ENCODE measurements at places on chromosomes 1 and 21. TPM values are rescaled to one million over a fixed set of nuclear protein-coding genes. Genes with fewer than 3 reads are reported as not detected.

The FRRS1 gene
- 8.0 TPM for polyA plus RNA-seq

The TSPEAR gene
- polyA plus RNA-seq = 0.07 TPM

The AGT gene
- 10.0 TPM for polyA plus RNA-seq

The IPO9 gene
- 15.7 TPM for polyA plus RNA-seq

- H3K27ac ChIP-seq = no peak overlapping the region
- peak; percentile 9 for DNase-seq
- H3K4me3 ChIP-seq = no peak overlapping the region
- no peaks in the 10 kb centered on the region for H3K27me3 ChIP-seq
- H3K4me1 ChIP-seq = no peaks in the 10 kb centered on the region
Observed at GRCh38 chr21:46159390-46159789, 4.0 kb upstream of the FTCD start.

DNA sequence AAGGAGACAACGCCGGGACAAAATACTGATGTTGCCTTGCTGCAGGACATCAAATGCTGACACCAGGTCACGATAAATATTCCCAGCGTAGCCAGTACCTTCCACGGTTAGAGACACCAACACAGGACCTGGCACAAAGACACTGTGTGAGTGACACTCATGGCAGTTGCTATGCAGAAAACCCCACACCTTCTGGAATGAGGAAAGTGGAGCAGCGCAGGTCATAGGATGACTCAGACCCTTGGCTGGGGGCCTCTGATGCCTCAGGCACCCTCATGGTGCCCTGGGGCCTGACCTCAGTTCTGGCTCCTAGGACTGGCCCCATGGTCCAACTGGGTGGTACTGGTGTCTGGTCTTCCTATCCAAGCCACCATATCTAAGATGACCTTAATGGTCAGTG lies 7.0 kb downstream of the DCST2 start:
- H3K27ac ChIP-seq = no peak overlapping the region

- H3K4me3 ChIP-seq = no peak overlapping the region
- no peak overlapping the region for H3K27ac ChIP-seq
- H3K36me3 ChIP-seq = no peaks in the 10 kb centered on the region
- no peaks in the 10 kb centered on the region for H3K27me3 ChIP-seq
- DNase-seq = no peak
- peaks cover 2% of the 10 kb centered on the region for H3K4me1 ChIP-seq
Observed at GRCh38 chr21:24903994-24904635, 703.2 kb downstream of the MRPL39 start.

Measured in ovary (tissue), 10 donors.